ENCODE measurements at places on chromosomes 5 and 9.

GRCh38 chr9:68495247-68495646 lies 45.4 kb downstream of the TMEM252 start:
- no peak for DNase-seq

- DNase-seq, result no peak
Observed at GRCh38 chr5:150605546-150605945, 34.9 kb upstream of the SYNPO start.

DNA sequence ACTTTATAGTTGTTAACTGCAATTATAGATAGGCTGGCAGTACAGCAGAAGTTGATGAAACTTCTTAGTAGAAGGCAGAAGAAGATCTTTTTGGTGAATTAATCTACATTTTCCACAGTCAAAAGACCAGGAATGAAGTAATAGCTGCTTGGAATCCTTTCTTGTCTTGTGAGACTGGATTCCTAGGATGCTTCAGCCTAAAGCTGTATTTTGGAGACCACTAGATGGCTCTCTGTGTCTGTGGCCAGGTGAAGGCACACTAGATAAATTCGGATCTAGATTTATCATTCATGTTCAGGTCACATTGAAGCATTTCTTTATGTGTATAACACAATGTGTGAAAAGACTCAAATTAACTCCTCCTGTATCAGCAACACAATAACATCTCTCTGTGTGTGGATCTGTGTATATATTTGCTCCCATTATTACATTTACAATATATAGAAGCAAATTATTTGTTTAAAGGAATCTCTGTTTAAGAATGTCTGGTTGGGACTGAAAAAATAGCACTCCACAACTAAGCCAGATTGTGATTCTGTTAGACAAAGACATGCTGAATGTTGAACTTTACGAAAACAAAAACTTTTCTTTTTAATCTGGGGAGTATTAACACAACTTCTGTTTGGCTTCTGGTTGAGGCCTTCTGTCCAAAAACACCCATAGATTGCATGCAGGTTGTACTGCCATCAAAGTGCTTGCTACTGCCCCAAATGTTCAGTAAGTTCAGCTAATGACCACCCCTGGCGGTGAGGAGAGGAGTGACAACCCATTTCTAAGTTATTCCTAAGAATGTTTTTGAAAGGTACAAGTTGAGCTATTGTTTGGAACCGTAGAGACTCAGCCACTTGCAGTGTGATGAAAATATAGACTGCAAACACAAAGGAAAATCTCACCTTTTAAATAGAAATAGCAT lies 10.6 kb downstream of the GRIN3A start:
- no peak for DNase-seq

- no peak for DNase-seq
Observed at GRCh38 chr5:171534043-171534895, 114.8 kb downstream of the FGF18 start.

DNA sequence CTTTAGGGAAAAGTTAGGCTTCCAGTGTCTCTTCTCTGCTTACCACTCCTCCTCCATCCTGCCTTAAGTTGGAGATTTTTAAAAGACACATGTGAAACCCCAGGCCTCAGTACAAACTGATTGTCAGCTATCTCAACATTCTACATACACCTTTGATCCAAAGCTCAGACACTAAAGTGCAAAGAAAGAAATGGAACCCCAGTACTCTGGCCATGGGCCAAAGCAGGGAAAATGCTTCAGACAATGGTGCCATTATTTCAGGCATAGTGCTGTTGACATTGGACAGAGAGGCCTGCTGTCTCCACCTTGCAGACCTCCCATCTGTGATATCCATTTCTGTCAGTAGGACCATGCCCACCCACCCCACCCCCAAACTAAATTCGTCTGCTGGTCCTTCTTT lies 49.1 kb downstream of the G3BP1 start:
- DNase-seq, result no peak

GRCh38 chr5:61055434-61056006 lies 106.7 kb downstream of the SMIM15 start:
- DNase-seq, result no peak

- no peak for DNase-seq
Observed at GRCh38 chr9:69546265-69546664, 125.9 kb downstream of the APBA1 start.

GRCh38 chr5:62689599-62690368 lies 111.2 kb downstream of the LRRC70 start:
- no peak for DNase-seq

GRCh38 chr5:75338408-75338807 lies 1.4 kb downstream of the HMGCR start:
- no peak for DNase-seq

DNA sequence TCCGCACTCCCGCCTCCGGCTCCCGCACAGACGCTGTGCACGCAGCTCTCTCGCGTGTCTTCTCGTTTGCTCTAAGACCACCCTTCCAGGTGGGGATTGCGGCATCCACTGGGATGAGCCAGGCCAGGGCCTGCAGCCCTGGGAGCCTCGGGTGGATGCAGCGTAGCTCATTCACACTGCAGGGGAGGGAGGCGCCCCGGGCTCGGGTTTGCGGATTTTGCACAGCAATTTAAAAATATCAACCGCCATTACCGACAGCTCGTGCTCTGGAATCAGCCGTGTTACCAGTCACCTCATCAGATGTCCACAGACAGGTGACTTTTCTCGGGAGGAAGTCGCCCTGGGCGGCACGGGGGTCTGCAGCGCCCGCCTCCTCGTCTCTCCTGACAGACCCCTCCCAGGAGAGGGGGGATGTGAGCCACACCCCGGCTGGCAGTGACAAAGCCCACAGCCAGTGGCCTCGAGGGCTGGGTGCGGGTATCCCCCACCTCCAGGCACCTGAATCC lies 20.8 kb upstream of the SLC6A3 start:
- DNase-seq, result no peak

DNA sequence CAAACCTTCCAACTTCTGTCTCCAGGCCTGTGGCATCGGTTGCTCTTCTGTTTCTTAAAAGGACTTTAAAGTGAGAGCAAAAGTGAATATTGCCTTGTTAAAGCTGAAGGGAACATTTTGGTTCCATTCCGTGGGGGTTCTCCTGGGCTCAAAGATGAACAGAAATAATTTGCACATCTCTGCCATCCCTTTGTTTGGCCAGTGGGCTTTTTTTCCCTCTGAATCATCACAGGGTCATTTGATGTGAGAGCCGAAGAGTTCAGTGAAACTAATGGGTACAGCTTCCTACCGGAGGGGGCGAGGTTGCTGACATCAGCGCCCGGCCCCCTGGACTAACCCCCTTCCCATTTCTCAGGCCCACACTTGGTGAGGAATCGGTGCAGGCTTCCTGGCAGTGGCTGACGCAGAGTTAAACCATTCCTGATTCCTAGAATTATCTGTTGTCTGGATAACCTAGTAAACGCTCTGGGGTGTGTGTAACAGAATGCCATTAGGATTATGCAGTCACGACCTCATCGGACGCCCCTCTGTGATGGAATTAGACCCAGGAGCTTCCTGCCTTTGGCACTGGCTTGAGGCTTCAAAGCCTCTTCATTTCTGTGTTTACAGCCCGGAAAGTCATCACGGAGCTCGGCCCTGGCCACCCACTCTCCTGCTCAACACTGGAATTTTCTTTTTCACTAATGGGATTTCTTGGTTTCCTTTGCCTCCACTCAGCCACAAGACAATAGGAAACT lies 61.6 kb upstream of the RPL26L1 start:
- DNase-seq, result no peak

GRCh38 chr9:127199001-127199791 lies 65.4 kb upstream of the GARNL3 start:
- peak; percentile 62 for DNase-seq

- DNase-seq, result no peak
Observed at GRCh38 chr9:80883826-80884579, 805.3 kb downstream of the TLE1 start.

- no peak for DNase-seq
Observed at GRCh38 chr5:158324236-158324635, 465.3 kb upstream of the CLINT1 start.

- DNase-seq, result peak; percentile 59
Observed at GRCh38 chr9:131500939-131501541, 1.7 kb upstream of the POMT1 start.

DNA sequence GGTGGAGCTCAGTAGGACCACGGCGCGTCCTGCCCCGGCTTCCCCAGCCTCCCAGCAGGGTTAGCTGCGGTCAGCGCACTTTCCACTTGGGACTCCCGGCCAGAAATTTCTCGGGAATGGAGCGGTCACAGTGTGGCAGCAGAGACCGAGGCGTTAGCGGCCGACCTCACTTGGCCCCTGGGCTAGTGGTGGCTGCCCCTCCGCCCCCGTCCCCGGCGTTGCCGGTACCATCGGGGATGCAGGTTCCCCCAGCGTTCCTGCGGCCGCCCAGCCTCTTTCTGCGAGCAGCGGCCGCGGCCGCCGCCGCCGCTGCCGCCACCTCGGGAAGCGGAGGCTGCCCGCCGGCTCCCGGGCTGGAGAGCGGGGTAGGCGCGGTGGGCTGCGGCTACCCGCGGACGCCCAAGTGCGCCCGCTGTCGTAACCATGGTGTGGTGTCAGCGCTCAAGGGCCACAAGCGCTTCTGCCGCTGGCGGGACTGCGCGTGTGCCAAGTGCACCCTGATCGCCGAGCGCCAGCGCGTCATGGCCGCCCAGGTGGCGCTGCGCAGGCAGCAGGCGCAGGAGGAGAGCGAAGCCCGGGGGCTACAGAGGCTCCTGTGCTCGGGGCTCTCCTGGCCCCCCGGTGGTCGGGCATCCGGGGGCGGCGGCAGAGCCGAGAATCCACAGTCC lies 460 bp downstream of the DMRTA1 start:
- DNase-seq, result peak; percentile 31

DNA sequence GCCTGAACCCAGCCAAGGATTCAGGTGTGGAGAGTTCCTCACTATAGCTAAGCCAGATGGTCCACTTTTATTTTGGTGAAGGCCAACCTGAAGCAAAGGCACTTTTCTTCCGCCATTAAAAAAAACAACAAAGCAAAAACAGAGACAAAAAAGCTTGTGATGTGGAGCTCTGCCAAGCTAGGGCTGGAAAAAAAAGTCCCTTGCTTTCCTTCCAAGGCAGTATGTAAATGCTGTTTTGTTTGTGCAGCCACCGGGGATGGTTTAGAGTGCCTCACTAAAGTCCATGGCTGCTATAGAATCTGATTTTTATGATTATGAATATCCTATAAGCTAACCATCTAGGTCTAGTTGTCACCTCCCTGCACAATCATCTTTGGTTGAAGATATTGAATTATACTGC lies 14.9 kb downstream of the MEGF10 start:
- DNase-seq, result no peak

DNA sequence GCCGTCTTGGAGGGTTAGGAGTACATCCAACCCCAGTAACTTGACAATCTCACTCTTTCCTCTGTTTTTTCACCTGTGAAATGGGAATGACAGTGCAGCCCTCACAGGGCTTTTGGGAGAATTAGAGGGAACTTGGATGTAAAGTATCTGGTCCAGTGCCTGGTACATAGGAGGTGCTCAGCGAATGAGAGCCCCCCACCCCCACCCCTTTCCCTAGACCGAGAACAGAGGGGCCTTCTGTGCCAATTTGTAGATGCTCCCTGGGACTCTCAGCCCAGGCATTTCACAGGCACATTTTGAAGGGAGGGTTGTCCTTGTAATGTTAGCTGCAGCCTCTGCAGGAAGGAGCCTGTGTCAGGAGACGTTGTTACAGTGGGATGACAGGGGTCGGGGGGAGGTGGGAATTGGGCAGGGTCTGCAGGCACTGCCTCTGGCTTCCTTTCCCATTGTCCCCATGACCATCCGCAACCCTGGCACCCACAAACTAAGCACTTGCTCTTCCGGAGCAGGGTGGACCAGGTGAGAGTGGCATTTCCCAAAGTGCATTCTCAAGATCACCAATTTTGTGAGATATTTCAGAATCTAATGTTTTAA lies 47.0 kb downstream of the AMBP start:
- no peak for DNase-seq

DNA sequence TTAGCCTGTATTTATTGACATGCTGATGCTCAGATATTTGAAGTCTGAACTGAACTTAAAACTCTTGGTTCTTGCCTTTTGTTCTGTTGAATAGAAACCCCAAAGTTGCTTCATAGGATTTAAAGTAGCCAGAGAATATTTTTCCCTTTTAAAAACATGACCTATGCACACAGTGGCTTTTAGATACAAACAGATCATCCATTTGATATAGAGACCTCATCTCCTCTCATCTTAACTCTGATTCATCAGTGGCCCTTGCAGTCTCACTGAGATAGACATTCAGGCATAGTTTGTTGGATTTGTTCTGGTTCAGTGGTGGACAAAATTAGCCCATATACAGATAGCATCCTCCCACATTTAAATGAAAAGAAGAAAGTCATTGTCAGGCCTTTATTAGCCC lies 43.5 kb upstream of the PJA2 start:
- no peak for DNase-seq

DNA sequence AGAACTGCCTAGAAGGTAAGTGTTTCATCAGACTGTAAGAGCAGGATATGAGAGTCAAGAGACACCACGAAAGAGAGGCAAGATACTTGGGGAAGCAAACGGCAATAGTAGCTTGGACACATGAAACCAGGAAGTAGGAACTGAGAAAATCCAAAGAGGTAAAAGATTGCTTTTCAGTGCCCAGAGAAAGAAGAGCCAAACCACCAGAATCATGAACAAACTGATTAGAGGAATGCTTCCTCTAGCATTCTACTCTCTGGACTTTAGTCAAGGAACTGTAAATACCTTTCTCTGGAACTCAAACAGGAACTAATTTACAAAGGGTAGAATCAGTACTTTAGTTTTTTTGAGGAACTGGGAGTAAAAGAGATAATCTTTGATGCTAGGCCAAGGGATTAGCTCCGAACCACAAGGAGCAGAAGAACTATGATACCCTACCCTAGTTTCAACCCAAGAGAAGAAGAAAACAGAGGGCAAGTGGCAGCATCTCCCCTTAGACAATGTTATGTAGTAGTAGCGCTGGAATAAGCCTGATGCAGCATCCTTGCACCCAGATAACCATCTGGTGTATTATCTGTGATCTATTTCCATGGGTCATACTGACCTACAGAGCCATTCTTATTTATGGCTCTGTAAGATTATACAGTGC lies 41.3 kb downstream of the EFCAB9 start:
- no peak for DNase-seq

DNA sequence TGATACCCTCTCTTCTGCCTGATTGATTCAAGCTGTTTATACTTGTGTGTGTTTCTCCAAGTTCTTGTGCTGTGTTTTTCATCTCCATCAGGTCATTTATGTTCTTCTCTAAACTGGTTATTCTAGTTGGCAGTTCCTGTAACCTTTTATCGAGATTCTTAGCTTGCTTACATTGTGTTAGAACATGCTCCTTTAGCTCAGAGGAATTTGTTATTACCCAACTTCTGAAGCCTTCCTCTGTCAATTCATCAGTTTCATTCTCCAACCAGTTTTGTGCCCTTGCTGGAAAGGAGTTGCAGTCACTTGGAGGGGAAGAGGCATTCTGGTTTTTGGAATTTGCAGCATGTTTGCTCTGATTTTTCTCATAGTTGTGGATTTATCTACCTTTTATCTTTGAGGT lies 126.2 kb upstream of the FTMT start:
- no peak for DNase-seq

GRCh38 chr9:17453751-17454150 lies 125.1 kb upstream of the SH3GL2 start:
- DNase-seq, result no peak

- DNase-seq, result no peak
Observed at GRCh38 chr9:14533867-14534640, 159.2 kb downstream of the ZDHHC21 start.

GRCh38 chr5:143207563-143208364 lies 195.7 kb downstream of the NR3C1 start:
- DNase-seq, result no peak
